LNCaP clone FGC (cell line): ENCODE measurements at places on chromosomes 2 and 18.

DNA sequence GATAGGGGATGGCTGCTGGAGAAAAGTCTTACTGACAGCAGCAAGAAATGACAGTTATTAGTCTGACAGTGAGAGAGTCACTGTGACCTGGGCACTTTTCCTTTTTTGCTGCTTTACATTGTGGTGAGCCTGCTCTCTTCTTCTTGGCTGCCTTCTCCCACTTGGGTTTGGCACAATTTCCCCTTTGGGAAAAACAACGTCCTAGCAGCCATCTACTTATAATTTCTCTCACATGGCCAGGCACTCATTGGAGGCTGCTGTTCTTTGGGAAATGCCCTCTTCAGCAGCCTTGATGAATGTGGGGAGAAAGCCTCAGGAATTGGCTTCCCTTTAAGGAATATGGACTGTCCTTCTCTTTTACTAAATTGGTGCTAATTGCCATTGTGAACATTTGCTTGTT lies 60.4 kb upstream of the SLC1A4 start:
- DNase-seq = no peak

DNA sequence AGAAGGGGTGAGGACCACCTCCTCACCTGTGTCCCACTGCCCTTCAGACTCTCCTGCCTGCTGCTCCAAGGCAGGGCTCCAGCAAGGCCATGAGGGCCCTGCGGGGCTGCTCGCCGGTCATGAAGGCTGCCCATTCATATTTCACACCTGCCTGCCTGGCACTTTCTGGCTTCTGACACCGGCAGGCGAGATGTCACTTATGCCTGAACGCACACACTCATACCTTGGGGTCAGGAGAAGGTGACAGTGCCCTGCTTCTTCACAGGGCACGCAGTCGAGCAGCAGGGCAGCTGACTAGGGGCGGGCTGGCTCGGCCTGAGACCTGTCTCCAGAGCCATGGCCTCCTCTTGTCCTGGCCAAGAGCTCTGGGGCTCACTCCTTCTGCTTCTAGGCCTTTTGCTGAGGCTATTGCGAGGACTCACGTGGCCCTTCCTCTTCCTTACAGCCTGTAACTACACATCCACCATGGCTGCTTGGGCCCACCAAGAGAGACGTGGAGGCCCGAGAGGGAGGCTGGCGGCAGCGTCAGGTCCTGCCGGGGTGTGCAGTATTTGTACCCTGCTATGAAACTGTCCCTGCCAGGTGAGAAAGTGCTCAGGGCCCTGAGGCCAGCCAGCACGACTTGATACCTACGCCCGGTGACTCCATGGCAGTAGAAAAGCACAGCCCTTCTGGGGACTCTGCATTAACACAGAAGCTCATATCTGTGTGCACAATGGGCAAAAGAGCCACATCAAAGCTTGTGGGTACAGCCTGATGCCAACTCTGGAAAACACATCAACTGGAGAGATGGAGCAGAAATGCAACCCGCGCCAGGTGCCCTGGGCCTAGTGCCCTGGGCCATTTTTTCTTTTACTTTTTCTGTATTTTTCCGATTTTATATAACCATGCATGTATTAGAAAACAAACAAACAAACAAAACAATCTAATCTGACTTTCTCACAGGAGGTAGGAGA lies 30.6 kb downstream of the HS6ST1 start:
- DNase-seq = no peak

- DNase-seq = no peak
Measured at GRCh38 chr18:43396266-43396665, 119.0 kb upstream of the SYT4 start.

DNA sequence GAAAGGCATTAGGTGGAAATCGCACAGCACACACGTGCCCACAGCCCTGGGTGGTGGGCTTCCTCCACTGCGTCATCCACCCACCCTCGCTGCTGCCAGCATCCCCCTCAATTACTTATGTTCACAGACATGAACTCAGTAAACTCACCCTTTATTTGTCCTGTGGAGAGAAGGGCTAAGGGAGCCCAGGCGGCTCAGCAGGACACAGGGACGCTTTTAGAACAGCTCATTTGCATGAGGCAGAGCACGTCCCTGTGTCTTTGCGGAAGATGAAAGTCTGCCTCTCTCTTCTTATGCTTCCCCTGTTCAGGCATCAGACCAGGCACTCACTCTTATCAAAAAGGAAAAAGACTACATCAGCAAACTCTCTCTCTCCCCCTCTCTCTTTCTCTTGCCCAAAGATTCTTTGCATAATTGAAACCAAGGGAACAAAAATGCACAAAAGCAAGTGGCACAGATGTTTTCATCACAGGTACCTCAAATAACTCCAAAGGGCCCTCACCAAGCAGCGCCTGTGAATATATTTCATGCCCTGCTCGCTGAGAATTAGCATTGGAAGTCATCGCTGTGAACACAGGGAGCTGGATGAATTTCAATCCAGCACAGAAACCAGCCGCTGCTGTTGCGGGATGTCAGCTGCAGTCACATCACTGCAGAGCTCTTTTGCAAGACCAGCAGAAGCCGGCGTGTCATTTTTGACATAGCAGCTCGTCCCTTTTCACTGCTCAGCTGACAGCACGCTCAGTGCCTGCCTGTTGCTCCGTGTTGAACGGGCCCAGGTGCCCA lies 376.3 kb upstream of the MYT1L start:
- no peak for DNase-seq

DNA sequence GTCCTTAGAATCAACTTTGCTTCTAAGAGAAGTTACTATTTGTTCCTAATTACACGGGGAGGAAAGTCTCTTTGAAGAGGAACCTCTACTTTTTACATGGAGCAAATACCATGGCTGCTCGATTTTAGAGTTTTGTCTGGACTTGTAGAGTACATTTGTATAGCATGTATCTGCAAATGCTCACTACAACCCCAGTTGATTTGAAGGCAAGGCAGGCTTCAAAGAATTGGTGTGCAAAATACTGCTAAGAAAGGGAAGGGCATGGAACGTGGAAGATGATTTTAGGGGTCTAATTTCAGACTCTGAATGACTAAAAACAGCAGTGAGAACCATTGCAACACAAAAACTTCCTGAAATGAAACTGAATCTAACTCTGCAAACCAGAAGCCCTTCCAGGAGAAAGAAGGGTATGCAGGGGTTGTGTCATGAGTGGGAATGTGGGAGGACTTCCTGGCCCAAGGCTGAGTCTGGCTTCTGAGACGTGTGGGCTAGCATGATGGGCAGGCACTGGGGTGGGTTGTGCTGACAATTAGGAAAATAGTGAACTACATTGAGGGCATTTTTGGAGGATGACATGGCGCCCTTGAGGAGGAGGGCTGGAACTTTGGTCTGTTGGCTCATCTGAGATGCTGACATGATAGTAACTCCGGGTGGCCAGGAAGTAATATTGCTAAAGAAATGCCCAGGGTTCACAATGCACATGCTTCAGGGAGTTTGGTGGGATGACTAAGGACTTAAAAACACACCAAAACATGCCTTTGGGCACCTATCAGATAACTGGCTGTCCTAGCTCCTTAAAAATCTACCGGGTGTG lies 18.9 kb upstream of the IL1R2 start:
- DNase-seq = no peak

GRCh38 chr2:84925336-84925723 lies 19.9 kb downstream of the TMSB10 start:
- DNase-seq = no peak

DNA sequence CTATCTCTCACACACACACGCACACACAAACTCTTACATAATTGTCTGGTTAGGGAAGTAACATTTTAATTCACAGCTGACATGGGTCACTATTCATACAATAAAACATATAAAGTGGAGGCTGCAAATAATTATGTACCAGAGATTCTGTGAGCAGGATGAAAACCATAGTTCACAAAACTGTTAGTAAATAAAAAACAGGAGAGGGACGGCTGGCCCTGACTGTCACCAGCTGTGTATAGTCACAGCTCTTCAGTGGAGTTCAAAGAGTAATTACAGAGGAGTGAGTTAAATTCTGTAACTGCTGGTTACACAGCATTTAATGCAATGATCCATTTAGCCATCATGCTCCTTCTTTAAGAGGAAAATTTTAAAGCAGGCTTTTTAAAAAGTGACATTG lies 76.9 kb downstream of the NRXN1 start:
- no peak for DNase-seq

GRCh38 chr2:147554521-147555107 lies 290.2 kb upstream of the ACVR2A start:
- no peak for DNase-seq
